Activated CD4-positive, CD25-positive, alpha-beta regulatory T cell treated with anti-CD3 and anti-CD28 coated beads, Interleukin-2, amount 50 U/mL, for 24 hours (primary cell): ENCODE measurements at places on chromosomes 7 and 10.

DNA sequence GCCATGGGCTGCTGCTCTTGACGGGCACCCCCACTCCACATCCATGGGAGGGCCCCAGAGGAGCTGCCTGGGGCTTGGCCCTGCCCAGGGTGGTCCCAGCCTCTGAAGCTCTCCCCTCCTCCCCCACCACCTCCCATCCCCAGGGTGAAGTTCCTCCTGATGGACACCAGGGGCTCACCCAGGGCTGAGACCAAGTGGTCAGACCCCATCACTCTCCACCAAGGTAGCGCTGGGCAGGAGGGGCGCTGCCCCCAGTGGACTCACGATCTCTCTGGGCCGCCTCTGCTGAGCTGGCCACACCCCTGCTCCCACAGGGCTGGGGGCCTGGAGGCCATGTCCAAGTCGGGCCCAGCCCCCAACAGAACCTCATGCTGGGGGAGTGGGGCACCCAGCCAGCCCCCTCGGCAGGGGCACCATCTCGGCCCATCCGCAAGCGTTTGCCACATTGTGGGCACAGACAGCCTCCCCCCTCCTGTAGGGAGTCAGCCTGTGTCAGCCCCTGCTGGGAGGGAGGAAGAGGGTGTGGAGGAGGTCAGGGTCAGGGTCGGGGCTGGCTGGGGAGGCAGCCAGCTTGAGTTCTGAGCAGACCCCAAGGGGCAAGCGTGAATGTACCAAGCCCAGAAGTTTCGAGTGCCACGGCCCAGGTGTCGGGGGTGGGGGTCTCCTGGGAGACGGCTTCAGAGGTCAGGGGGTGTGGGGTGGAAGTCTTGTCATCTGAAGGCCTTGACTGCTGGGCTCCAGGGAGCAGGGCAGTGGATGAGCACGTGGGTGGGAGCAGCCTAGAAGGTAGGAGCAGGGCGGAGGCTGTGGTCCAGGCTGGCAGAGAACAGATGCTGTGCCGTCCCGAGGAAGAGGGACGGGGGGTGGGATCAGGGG is 2.8 kb downstream of the UPK3B start:
- ATAC-seq = no peak

- ATAC-seq = no peak
These were observed 126.9 kb upstream of the EFCAB10 start for GRCh38 chr7:105707967-105708762.

DNA sequence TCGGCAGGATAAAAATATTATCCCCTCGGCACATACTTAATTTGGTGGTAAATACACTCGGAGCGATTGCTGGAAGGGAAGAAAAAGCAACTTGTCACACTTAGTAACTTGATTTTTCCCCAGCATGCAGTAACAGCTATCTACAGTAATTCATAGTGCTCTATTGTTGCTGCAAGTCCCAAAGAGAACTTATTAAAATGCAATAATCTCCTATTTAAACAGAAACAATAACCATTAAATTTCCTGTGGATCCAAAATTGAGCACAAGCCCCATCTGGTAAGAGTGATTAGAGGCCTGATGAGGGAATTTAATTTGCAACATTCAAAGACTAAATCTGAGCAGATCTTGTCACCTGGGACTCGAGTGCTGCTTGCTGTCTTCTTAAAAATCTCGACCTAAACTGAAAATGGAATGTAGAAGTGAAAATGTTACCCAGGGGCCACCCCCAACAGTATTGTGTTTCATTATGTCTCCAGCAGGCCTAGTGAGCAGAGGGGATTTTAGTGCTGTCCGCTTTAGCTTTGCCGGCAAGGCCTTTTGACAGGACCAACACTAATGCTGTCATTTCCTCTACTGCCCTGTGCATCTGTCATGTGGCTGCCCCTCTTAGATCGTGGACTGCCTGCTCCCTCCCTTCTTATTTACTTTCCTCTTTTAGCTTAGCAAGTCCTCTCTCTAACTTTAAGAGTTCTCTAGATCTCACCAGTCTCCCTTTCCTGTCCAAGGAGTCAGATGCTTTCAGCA is 639.7 kb downstream of the AUTS2 start:
- peak; percentile 48 for ATAC-seq

GRCh38 chr7:128837521-128837921 is 7.3 kb downstream of the FLNC start:
- ATAC-seq = no peak

DNA sequence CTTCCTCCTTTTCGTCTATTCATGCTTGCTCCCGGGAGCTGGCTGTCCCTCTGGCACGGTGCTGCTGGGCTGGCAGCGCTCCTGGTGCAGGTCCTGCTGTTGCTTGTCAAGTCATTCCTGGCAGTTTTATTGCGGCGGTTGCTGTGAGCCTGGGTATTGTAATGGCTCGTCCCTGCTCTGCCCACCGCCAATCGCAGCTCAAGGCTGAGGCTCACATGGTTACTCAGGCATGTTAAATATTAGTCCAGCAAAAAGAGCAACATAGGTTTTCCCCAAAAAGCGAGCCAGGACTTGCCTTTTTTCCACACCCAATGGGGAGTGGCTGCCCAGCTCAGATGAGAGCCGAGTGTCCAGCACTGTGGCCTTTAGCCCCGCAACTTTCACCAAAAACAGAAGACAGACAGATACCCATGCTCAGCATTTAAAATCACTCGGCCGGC is 492.9 kb upstream of the FOXK1 start:
- ATAC-seq = no peak

DNA sequence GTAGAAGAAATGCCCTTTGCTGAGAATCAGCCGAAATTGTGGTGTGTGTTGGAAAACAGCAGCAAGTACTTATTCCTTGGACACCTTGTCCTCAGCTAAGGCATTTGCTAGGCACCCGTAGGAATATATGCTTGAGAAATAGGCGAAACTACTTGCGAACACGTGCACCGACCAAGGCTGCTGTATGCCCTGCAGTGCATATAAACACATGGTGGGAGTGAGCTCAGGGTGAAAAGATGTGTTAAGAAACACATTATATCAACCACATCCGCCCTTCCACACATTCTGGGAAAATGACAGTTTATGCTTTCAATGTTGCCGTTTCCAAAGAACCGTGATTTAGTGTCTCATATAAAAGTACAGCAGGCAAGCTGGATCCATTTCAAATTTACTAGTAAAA is 199.2 kb downstream of the JCAD start:
- no peak for ATAC-seq

DNA sequence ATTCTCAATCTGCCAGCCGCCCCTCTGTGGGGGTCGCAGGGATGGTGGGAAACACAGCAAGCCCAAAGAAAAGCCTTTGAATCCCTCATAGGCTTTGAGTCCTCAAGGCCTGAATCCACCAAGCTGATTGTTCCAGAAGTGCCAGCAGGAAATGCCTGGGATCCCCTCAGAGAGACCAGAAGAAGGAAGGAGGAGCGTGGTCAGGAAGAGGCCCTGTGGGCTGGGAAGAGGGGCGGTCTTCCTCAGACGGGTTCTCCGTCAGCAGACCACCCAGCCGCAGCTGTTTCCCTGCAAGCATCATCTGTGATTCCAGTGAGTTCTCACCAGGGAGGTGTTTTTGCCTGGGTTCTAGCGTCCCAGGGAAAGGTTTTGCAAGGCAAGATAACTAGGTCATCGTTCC is 190.0 kb upstream of the KLF6 start:
- no peak for ATAC-seq

GRCh38 chr7:99003419-99003818 is 125.1 kb downstream of the TRRAP start:
- ATAC-seq = no peak

DNA sequence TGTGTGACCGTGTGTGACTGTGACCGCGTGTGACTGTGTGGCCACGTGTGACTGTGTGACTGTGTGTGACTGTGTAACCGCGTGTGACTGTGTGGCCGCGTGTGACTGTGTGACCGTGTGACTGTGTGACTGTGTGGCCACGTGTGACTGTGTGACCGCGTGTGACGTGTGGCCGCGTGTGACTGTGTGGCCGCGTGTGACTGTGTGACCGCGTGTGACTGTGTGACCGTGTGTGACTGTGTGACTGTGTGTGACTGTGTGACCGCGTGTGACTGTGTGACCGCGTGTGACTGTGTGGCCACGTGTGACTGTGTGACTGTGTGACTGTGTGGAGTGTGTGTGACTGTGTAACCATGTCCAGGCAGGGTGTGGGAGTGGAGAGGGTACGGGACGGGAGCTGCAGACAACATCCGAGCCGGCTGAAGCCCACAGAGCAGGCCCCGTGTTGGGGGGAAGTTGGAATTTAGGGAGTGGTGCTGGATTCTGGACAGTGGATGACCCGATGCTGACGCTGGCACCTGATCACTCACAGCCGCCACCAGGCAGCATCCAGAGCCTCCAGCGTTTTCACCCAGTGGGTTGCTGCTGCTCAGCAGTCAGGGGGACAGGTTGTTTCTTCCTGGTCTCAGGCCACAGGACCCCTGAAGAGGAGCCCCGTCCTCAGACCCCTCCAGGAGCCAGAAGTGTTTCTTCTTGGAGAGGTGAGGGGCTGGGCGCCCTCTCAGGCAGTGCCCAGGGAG is 503.5 kb downstream of the DNAJB6 start:
- no peak for ATAC-seq

DNA sequence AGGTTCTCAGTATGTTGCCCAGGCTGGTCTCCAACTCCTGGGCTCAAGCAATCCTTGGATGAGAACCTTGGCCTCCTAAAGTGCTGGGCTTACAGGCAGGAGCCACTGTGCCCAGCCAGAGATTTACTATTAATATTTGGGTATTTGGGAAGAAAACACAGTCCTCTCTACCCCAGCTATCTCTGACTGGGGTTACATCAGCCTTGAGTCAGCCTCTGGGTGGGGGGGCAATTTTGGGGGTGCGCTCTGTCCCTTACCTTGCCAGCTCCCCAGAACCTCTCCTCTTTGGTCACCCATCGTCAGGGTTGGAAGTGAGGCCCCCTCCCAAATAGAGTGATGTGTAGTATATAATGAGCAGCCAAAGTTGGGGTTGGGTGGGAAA is 1.8 kb downstream of the MLXIPL start:
- ATAC-seq = no peak

DNA sequence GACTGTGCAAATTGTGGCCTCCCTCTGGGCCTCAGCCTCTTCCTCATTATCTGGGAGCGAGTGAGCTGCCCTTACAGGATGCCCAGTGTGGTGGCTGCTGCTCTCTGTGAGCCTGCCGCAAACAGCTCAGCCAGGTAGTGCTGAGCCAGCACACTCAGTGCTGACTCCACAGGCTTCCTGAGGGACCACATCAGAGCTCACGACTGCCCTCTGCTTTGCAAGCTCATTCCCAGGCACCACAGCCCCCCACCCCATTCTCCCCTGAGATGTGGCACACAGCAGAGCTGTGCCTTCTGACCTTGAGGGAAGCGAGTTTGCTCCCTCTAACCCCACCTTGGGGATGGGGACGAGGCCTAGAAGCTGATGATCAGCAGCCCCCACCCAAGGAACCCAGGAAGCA is 230.5 kb upstream of the PPP2R2D start:
- ATAC-seq = no peak

GRCh38 chr10:58747687-58748086 is 235.0 kb downstream of the BICC1 start:
- ATAC-seq = no peak

DNA sequence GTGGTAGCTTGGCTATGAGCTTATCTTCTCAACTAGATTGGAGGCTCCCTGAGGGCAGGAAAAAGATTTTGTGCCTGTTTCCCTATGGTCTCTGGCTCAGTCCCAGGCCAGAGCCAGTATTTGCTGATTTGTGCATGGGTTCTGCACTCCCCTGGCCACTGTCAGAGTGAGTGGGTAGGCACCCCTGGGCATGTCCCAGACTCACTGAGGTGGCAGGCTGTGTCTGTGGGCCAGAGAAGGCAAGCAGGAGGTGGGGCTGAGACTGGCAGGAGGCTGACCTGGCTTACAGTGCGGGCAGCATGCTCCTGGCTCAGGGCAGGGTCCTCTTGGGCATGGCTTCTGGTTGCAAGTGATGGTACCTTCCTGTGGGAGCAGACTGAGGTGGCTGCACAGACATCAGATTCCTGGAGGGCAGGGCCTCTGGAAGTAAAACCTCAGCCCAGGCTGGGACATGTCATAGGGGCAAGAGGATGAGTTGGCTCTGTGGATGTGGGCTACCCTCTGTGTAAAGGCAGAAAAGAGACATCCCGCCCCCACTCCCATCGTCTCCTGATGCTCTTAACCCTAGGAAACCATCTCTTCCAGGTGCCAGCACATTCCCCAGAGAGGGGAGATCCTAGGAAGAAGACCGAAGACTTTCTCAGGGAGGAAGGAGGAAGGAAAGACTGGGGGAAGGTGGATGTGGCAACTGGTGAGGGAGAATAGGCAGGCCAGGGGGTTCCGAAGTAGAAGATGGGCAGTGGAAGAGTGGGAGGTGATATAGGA is 4.3 kb downstream of the KCP start:
- ATAC-seq = no peak

DNA sequence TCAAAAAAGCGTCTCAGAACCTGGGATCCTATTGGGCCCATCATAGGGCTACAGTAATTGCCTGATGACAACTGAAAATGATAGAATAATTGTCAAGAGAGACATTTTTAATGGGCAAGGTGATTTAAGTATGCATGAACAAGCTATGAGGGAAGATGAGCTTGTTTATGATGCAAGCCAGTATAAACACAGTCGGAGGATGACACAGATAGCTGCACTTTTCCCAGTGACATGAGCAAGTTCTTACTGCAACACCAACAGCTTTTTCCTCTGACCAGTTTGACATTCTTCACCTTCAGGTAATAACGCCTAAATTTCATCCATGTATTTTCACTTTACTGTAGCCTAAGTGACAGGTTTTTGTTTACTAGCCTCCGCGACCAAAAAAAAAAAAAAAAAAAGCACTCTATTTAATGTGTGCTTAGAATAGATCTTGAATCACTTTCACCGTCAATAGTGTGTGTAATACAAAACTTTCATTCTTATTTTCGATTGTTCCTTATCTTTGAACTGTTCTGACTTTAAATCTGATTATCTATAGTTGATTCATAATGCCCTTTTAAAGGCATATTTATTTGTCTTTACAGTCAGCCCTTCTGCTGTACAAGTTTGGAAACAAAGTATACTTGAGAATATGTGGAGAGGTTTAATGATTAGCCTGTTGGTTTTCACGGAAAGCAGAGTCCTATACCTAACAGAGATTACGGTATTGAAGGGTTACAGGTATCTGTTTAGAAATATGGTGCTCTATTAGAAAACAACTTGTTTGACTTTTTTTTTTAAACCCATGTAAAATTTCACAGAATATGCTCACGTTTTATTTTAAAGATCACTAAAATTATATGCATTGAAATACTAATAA is 1.7 kb downstream of the FOXP2 start:
- no peak for ATAC-seq
